ENCODE measurements at places on chromosomes 11 and 22. TPM values are rescaled to one million over a fixed set of nuclear protein-coding genes. Genes with fewer than 3 reads are reported as not detected.
A peak's percentile ranks its signal among the peaks of the same experiment; 100 is the strongest.

Gene RHOD
- 15.9 TPM for total RNA-seq

Gene TST
- 69.0 TPM for total RNA-seq

Gene KRTAP5-8
- 2.8 TPM for total RNA-seq

Gene RAPSN
- total RNA-seq, result 2.2 TPM

Gene SCN3B
- total RNA-seq, result 0.21 TPM

Gene ZBTB16
- 668 TPM for total RNA-seq

DNA sequence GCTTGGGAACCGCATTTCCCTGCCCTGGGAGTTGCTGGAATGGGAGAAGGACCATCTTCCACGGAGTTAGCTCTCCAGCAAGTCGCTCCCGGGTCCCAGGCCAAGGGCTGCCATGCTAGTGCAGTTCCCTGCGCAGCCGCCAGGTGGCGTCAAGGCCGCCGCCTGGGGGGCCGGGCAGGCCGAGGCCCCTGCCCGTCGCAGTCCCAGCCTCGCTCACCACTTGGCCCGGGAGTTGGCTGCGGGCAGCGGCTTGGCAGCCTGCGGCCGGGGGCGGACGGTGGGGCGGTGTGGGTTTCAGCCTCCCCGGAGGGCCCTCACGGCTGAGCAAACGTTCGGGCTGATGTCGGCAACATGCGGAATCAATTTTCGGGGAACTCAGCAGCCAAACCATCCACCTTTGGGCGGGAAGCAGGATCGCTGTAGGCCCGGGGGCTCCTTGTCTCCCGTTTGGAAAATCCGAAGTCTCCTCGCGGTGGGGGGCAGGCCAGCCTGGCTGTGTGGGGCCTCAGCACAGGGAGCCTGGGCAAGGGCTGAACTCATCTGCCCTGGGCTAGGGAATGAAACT, 415.1 kb downstream of the SOX6 start:
- DNase-seq, result peak; percentile 30

DNA sequence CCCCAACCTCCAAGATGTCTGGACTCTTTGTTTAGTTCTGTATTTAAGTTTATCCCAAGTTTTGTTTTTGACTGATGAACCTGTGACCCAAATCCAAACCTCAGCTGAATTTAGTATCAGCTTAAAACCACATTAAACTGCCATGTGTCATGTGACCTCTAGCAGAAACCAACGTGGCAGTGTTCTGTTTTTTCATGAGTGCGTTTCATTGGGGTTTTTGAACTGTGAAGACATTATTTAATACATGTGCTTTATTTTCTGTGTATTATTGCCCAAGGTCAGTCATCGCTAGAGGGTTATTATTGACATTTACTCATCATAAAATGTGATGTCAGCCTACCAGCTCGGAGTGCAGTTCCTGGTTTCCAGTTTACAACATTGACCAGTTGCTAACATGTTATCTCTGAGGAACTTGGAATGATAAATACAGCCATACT, 1.8 kb downstream of the TLCD5 start:
- no peak for DNase-seq

- DNase-seq, result no peak
Measured at GRCh38 chr11:92101920-92102319, 122.7 kb upstream of the FAT3 start.

DNA sequence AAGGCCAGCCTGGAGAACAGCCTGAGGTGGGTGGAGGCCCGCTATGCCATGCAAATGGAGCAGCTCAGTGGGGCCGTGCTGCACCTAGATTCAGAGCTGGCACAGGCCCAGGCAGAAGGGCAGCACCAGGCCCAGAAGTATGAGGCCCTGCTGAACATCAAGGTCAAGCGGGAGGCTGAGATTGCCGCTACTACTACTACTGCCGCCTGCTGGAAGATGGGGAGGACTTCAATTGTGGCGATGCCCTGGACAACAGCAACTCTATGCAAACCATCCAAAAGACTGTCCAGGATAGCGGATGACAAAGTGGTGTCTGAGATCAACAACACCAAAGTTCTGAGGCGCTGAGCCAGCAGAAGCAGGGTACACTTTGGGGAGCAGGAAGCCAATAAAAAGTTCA, 3.1 kb upstream of the TMEM218 start:
- DNase-seq, result no peak

GRCh38 chr11:99069856-99070444, 49.2 kb downstream of the CNTN5 start:
- no peak for DNase-seq

DNA sequence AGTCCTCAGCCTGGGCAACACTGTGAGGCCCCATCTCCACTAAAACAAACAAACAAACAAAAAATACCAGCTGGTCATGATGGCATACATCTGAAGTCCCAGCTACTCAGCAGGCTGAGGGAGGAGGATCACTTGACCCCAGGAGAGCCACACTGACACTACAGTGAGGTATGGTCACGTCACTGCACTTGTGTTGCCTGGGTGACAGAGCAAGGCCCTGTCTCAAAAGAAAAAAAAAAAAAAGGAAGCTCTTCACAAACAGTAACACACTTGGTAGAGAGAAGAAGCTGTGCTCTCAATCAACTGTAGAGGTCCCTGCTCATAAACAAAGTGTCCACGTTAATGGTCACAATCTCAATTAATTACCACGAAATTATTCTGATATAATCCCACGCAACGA, 401.6 kb upstream of the CCDC90B start:
- no peak for DNase-seq

DNA sequence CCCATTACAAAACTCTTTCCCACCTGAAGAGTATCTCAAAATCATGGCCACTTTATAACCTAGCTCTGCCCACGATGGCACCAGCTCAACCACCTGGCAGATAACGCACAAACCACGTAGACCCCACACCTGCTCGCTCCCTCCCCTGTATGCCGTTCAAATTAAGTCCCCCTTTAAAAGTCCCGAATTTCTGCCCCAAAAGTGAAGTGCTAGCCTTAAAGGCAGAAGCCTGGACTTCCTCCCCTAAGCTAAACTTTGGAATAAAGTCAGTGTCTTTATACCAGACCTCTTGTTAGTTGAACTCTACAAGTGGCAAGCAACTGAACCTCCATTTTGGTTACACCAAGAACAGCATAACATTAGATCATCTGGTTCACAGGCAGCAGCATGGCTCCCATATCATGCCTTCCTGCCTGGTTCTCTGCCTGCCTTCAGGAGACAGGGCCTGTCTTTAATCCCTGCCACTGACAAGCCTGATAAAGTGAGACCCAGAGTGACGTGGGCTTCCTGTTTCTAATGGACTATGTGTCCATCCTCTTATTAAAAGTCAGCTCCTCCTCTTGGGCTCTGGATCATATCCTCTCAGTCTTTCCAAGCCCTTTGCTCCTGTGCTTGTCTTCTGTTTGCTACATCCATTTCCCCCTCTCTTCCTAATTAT, 32.6 kb upstream of the NNMT start:
- no peak for DNase-seq

DNA sequence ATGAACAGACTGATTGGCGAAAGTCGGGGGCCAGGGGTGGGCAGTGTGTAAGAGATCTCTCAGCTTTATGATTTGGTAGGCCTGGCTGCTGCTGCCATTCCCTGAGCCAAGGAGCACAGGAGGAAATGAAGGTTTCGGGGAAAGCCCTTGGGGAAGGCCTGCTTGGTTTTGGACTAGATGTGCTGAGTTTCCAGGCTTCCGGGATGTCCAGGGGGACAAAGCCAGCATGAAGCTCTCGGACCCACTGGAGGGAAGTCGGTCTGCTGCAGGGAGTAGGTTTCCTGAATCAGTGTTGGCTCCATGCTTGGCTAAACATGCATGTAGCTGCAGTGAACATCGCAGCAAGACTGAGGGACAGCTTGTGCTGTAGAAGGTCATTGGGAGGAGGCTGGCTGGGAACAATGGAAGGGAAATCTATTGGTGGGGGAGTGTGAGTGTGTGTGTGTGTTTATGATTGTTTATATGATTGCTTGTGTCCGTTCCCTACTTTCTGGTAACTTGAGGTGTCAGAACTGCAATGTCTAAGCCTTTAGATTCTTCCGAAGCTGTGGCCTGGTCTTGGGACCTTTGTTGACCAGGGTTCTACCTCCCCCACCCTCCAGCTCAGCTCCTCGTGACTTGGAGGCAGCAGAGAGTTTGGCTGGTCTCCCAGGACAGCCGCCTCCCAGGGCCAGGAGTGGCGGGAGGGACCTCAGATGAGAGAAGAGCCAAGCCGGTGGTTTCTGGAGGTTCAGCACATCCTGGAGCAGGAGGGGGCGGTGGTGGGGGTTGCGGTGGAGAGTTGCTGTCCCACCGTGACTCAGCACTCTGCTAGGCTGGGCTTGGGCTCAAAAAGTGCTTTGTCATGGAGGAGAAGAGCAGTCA, 4.0 kb upstream of the FTH1 start:
- DNase-seq, result peak; percentile 98

DNA sequence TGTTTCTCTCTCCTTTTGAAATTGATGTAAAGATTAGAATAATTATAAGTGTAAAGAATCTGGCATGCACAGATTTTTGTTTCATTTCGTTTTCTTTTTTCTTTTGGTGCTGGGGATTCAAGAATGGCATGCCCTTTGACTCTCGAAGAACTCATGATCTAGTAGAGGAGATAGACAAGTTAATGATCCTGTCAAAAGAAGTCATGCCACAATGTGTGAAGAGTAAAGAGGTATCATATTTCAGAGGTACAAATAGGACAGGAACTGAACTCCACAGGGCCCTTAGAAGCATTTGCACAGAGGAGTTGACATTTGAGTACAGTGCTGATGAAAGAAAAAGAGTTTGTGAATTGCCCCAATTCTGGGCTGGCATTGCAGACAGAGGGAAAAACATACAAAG, 708.0 kb upstream of the ARHGAP42 start:
- DNase-seq, result no peak

- no peak for DNase-seq
Measured at GRCh38 chr22:40157330-40157945, 20.3 kb upstream of the TNRC6B start.

DNA sequence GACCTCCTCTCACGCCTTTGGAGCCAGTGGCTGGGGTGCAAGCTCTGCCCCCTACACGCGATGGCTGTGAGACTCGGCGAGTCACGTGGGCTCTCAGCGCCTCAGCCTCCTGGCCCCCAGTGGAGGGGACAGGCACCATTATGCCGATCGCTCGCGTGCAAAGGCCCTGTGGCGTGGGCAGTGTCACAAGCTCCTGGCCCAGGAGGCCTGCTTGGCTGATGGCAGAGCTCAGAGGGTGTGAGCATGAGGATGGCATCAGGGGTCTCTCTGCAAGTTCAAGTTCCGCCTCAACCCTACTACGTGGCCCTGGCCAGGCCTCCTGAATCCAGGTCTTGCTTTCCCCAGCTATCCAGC, 90.8 kb upstream of the KCNQ1OT1 start:
- DNase-seq, result peak; percentile 9

- DNase-seq, result no peak
Measured at GRCh38 chr22:46068181-46068592, 82.1 kb upstream of the PPARA start.

GRCh38 chr11:2998073-2998850, 6.1 kb upstream of the NAP1L4 start:
- no peak for DNase-seq

- no peak for DNase-seq
Measured at GRCh38 chr11:96241331-96241841, 101.6 kb downstream of the MAML2 start.

DNA sequence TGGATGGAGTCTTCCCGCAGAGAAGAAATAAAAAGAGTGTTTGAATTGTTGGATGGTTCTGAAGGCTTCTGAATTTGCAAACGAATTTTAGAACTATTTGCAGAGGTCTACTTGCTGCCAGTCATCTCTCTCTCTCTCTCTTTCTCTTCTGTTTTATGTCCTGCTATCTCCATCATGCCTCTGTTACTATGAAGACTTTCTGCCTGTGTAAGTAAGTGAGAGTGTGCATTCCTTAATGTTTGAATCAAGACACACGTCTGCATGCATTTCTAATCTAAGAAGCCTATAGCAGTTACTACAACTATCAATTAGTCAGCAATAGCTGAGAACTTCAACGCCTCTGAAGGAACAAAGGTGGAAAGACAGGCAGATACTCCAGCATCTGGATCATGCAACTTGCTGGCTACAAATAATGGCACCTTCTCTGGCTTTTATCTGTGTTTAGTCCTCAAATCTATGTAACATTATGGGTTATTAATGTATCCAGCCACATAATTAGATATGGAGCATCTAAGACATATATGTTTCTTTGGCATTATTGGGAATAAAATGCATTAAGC, 191.5 kb upstream of the BLID start:
- DNase-seq, result no peak

- DNase-seq, result no peak
Measured at GRCh38 chr11:11788063-11788710, 53.6 kb upstream of the USP47 start.

DNA sequence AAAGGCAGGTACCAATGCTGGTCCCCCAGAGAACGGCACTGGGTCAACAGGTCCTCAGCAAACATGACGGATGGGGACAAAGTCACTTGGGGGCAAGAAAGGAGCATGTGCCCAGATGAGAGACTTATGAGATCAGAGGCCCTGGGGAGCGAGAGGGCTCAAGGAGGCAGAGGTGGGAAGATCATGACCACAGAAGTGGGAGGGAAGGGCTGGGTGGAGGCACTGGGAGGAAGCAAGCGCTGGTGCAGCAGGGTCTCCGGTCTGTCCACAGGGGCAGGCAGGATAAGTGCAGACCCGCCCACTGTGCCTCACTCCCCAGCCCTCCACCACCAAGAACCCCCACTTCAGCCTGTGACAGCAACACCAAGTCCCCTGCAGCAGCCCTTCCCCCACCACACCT, 10.9 kb downstream of the ELFN2 start:
- DNase-seq, result no peak

DNA sequence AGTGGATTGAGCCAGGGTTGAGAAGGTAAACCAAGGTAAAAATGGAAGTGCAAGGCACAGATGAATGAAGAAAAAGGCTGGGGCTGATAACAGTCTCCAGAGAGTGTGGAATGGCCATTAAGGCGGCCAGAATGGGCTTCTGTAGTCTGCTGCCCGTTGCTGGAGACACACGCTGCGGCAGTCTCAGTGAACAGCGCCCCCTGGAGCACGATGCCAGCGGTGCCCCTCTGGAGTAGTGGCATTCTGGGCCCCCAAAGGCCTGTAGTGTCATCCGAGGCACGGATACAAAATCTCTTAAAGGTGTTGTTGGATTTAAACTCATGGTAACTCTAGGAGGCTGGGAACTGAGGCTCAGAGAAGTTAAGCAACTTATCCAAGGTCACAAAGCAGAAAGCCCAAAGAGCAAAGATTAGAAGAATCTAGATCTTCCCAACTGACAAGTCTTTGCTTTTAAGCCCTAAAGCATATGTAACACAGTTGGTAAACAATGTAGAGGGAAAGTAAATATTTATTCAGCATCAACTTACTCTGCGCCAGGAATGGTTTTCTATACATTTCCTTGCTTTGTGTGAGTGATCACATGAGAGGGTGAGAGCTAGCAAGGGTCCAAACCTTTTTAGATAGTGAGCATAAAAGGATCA, 18.2 kb downstream of the KCNJ1 start:
- peak; percentile 31 for DNase-seq

DNA sequence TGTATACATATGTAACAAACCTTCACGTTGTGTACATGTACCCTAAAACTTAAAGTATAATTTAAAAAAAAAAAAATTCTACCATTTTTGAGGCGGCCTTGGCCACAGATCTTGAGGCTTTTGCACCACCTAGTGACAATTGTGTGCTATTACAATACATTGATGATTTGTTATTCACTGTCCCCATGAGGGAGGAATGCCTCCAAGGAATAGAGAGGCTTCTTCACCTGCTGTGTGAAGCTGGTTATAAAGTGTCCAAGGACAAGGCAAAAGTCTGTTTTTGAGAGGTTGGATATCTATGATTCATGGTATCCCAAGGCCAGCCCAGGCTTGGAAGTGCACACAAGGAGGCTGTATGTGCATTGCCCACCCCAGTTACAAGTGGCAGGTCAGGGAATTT, 30.7 kb downstream of the SLC22A25 start:
- DNase-seq, result no peak

All from tibial nerve (tissue), 4 donors.